ENCODE measurements at places on chromosomes 6 and 20. TPM values are rescaled to one million over a fixed set of nuclear protein-coding genes. Genes with fewer than 3 reads are reported as not detected.

NFKBIL1 gene
- polyA plus RNA-seq, result 18.8 TPM

GNRH2 gene
- 0.87 TPM for polyA plus RNA-seq

GRCh38 chr6:121691126-121691551, 255.7 kb downstream of the GJA1 start:
- no peak for DNase-seq

GRCh38 chr6:44855562-44856411, 468.3 kb downstream of the CDC5L start:
- no peak for DNase-seq

HMGN3 gene
- polyA plus RNA-seq, result 256 TPM

RRAGD gene
- polyA plus RNA-seq, result 2.4 TPM

DNA sequence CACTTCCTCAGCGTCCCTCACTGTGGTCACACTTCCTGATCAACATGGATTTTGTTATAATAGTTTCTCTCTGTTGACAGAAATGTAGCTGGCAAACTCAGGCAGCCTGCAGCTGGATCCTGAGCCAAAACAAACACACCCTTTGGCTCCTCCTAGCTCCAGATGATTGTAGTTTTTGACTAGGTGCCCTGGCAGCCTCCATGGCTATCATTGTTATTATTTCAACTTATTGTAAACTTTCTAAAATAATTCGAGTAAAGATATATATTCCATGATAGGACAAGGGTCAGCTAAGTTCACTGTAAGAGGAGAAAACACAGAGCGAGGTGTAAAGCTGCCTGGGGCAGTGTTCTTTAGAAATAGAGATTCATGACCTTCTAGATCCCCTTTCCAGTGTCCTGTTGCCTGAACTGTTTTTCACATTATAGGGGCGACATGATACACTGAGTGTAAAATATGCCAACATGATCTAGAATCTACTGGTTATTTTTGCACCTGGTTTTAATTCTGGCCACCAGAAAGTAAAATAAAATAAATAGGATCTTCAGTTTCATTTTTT, 98.2 kb upstream of the HDGFL1 start:
- peak; percentile 80 for DNase-seq

DNA sequence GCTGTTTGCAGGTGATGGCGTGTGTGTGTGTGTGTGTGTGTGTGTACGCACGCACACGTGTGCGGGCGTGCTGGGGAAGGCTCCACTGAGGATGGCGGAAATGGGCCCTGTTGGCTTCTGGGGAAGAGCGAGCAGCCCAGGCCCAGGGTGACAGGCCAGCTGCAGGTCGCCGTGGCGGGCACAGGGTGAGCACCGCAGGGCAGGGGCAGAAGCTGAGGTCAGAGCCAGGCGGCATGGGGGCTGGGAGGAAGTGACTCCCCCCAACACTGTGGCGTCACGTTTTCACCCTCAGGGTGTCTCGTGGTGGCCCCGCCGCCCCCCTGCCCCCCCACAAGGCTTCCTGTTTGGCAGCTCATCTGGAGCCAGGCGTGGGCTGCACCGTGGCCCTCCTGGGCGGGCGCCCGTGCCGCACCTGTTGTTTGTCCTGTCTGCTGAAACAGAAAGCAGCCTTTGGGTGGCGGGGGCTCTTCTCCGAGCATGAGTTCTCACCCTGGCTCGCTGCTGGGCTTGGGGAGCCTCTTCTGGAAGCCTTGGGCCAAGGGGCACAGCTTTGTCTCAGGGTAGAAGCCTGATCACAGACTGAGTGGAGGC, 7.1 kb downstream of the RBM38 start:
- DNase-seq, result no peak

- DNase-seq, result peak; percentile 87
Observed at GRCh38 chr6:41713159-41713649, 22.2 kb downstream of the TFEB start.

- DNase-seq, result no peak
Observed at GRCh38 chr20:57065646-57066045, 200.8 kb downstream of the BMP7 start.

- DNase-seq, result no peak
Observed at GRCh38 chr6:47335466-47335865, 25.8 kb upstream of the TNFRSF21 start.

KCNG1 gene
- polyA plus RNA-seq, result 1.5 TPM

- DNase-seq, result peak; percentile 63
Observed at GRCh38 chr6:147077251-147077650, 127.0 kb upstream of the STXBP5 start.

DNA sequence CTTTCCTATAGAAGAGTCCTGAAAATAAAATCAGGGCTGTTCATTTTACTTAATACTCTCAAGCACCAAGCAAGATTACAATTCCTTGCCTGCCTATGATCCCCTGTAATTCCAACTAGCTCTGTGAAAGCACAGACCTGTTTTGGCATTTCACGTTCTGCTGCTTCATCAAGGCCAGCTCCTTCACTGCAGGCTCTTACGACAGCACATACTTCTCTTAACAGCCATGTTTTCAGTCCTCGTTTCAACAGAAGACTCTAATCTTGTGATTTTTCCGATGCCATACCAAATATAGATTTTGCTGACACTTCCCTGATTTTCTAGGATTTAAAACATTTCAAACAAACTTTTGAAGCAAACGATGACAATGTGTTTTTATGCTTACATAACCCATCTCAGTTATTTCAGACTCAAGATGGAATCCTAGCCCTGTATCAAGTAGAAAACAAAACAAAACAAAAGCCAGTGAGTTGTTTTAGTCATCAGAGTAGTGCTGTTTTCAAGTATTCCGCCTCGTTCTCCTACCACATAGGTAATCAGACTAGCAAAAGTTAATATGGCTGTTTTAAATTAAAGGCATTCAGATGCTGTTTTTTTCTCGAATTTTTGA, 616.5 kb upstream of the CITED2 start:
- no peak for DNase-seq

DNA sequence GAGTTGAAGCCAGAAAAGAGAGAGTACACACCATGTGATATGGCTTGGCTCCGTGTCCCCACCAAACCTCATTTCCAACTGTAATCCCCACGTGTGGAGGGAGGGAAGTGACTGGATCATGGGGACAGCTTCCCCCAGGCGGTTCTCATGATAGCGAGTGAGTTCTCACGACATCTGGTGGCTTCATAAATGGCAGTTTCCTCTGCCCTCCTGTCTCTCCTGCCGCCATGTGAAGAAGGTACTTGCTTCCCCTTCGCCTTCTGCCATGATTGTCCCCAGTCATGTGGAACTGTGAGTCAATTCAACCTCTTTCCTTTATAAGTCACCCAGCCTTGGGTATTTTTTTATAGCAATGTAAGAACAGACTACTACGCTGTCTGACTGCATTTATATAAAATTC, 40.3 kb downstream of the TAF4 start:
- no peak for DNase-seq

GRCh38 chr20:37151529-37151928, 27.6 kb upstream of the RPN2 start:
- DNase-seq, result no peak

GRCh38 chr20:59402681-59403080, 102.3 kb downstream of the EDN3 start:
- DNase-seq, result no peak

DNA sequence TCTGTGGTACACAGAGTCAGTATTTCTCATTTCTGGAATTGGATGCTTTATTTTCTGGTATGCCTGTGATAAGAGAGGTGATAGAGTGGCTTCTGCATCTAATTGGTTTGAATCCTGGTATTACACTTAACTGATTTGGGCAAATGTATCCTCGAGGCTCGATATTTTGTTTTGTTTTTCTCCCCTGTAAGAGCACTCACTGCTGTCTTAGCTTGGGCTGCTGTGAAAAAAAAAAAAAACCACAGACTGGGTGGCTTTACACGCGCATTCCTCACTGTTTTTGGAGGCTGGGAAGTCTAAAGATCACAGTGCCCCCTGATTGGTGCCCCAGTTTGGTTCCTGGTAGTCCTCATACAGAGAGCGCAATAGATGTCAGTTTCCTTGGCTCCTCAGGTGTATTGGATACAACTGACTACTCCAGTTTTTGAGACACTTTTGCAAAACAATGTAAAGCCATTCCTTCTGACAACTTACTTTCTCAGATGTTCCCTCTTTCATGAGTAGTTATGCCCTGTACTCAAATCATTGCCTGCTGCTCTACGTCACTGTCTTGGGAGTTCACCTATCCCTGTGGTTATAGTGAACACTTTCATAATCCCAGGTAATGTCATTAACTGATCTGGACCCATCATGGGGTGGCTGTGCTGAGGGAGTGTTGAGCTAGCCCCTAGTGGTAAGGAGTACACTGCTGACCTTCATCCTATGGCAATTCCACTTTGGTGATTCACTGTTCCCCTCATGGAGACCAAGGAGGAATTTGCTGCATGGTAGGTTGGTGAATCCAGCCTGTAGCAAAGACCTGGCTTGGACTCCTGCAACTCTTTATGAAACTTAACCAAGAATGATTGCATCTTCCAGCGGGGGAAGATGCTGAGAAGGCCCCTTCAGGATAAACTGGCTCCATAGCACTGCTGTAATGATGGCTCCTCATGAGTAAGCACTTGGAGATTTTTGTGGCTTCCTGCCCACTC, 3.5 kb upstream of the ACAT2 start:
- DNase-seq, result no peak

PAX1 gene
- not detected for polyA plus RNA-seq

WFDC12 gene
- polyA plus RNA-seq, result not detected

DNA sequence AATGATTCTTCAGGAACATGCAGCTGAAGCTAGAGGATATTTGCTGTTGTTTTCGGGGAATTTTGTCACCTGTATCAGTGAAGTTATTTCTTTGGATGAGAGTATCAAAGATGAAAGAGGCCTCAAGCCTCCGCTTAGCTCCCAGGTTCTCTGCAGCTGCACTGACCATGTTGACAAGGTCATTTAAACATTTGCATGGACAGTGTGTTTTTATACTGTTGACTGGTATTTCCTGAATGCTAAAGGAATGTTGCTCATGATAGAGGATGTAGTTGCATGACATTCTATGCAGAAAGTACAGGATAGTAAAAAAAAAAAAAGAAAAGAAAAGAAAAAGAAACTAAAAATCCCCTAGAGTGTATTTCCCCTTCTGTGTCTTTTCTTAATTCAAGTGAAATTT, 165.6 kb upstream of the LAMP5 start:
- DNase-seq, result no peak

GRCh38 chr6:146544616-146545182, 1.1 kb downstream of the RAB32 start:
- DNase-seq, result no peak

DNA sequence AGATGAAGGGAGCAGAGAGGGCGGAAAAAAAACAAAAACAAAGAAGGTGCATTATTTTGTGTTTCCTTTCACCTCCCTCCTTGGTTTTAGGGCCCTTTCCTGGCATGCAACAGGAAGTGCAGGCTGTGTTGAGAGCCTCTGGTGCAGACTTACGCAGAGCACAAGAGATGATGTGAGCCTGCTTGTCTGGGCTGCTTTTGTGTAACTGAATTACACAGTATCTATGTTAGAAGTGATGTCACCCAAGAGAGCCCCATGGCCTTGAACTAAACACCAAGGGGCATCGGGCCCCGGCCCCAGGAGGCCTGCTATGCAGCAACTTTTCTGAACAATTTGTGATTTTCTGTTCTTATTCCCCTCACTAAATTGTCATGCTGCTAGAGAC, 25.5 kb downstream of the GNAS start:
- no peak for DNase-seq

DNA sequence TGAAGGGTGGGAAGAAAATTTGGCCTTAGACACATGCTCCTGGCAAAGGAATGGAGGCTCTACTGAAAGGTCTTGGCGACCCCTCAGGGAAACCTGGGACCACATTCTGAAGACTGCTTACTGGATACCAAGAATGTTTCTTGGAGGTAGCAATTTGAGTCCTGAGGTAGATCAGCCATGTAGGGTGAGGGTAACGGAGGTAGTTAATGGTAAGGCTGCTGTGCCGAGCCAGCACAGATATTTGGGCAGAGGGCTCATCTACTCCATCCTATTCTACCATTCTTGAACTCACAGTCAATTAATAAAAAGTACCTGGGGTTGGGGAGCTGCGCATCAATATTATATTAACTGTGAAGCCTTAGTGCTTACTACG, 401 bp upstream of the PHF3 start:
- DNase-seq, result no peak

CDS2 gene
- polyA plus RNA-seq, result 30.8 TPM

RUNX2 gene
- 3.4 TPM for polyA plus RNA-seq

- no peak for DNase-seq
Observed at GRCh38 chr20:35462351-35462750, 7.0 kb downstream of the CEP250 start.

DNA sequence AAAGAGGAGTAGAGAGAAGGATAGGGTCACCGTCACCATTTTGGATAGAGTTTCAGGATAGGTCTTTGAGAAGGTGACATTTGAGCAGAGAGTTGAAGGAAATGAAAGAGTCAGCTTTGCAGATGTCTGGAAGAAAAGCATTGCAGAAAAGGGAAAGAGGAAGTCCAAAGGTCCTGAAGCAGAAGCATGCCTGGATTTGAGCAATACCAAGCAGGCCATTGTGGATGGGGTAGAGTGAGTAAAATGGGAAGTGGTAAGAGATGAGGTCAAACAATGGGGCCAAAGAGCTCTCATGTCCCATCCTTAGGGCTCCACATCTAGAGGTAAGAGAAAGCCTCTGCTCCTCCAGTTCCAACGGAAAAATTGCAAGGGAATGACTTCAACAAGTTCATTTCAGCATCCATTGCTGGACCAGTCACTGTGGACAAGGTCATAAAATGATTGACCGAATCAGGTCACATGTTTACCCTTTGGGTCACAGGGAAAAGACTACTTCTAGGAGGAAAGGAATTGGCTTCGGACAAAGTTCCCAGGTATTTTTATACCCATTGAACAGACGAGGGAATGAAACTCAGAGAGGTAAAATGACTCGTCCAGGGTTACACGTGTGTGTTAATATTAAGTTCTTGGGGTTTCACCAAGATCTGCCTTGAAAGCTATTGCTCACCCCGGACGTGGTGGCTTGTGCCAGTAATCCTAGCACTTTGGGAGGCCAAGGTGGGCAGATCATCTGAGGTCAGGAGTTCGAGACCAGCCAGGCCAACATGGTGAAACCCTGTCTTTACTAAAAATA, 6.6 kb upstream of the SAMHD1 start:
- no peak for DNase-seq
